ENCODE measurements at places on chromosomes 4 and X.

DNA sequence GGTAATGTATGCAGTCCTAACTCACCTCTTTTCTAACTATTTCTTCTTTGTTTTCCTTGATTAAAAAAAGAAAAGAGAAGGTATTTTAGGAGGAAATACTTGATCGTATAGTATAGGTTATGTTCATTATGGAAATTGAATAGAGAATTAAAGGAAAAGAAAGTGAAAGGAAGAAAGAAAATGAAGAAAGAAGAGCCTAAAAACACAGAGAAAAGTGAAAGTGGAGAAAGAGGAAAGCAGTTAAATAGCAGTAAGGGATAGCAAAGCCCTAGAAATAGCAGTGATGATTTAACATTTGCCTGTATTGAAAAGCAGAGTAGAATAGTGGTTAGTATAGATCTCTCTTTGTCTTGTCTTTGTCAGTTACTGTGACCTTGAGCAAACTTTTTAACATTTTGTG lies 37.0 kb downstream of the MRPL1 start:
- DNase-seq = no peak

DNA sequence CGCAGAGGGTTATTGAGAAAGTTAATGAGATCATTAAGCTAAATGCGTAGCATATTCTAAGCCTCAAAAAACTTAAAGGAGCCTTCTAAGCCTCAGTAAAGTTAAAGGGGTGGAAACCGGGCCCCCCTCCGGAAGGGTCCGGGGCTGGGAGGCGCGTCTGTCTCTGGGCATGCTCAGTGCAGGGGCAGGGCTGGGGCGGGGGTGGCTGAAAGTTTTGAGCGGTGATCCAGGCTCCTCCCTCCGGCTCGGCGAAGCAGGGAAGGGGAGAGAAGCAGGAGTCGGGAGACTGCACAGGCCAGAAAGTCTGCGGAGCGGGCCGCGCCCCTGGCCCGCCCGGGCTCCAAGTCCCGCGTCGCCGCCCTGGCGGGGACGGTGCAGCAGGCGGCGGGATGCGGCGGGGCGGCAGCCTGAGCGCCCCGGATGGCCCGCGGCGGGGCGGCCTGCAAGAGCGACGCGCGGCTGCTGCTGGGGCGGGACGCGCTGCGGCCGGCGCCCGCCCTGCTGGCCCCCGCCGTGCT lies at the start of gene EVC:
TSS of gene EVC (plus strand) at position 241 of the 518 bp plus-strand sequence. CDS start at position 421, 180 bp downstream.
- peak; percentile 32 for DNase-seq

DNA sequence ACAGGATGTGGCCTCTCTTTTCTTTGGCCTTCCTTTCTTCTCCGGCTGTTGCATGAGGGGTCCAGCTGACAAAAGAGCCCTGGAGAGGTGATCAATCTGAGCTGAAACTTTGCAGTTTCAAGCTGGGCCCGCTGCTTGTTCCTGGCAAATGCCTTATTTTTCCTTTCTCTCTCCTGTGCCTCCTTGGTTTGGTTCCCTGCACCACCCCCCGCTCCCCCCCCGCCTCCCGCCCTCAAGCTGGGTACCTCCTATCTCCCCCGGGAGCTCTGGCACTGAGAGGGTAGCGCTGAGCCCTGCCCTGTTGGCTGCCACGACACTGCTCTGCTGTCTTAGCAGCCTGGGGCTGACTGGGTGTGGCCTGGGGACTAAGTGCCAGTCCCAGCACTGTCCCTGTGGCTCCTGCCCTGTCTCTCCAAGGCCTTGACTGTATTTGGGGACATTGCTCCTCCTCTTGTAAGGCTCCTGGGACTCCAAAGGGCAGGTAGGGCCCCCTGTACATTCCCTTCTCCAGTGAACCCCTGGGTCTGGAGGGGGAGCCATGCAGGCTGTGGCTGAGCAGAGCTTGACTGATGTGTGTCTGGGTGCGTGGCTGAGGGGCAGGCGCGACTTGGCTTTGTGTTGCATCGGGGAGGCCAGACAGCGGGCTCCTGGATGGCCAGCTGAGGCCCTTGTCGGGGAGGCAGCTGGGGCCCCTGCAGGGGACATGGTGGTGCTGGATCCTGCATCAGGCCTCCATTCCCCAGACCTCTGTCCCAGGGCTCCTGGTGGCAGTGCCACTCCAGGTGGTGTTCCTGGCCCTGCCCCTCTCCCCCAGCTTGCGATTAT lies 1.1 kb downstream of the PLXNA3 start:
- peak; percentile 36 for DNase-seq

GRCh38 chrX:111098874-111099273 lies 2.9 kb downstream of the PAK3 start:
- peak; percentile 73 for DNase-seq

DNA sequence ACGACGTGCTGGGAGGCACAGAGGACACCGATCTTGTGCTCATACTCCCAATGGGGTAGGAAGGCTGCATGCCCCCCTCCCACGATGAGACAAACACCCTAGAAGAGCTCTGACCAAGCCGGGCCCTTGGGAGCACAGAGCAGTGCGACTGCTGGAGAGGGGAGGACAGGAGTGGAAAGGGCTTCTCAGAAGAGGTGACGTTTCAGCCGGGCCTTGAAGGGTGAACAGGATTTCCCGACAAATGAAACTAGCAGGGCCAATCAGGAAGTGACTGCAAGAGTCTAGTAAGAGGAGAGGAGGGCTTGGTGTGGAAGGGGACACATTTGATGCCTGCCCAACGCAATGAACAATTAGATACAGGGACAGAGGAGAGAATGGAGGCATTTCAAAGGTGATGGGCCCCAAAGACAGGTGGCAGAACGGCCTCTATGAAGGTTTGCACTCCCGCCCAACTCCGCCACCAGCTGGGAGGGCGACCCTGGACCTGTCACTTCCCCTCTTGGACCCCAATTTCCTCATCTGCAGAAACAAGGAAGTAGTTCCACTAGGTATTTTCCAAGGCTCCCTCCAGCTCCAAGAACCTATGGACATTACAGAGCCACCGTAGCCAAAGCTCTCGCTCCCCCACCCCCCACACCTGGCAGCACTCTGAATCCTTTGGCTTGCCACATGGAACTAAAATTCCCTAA lies 3.9 kb downstream of the HCFC1 start:
- DNase-seq = peak; percentile 53

GRCh38 chrX:2631743-2632532 lies 59.2 kb upstream of the CD99 start:
- no peak for DNase-seq

DNA sequence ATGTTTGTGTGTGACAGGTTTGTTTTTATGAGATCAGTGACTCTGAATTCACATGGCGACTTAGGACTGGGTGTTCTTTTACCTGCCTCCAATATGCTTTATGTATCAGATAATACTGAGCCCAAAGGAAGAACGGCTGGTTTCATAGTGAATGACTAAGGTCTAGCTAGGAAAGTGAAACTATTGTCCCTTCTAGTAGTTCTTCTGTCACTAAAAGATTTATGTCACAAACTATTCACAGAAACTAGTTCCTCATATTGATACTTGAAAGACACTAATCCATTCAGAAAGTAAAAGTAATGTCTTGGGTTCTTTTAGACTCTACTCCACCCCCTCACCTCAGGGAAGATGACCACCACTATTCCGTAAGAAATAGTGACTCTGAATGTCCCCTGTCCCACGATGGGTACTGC lies 81.7 kb downstream of the EGF start:
- no peak for DNase-seq

DNA sequence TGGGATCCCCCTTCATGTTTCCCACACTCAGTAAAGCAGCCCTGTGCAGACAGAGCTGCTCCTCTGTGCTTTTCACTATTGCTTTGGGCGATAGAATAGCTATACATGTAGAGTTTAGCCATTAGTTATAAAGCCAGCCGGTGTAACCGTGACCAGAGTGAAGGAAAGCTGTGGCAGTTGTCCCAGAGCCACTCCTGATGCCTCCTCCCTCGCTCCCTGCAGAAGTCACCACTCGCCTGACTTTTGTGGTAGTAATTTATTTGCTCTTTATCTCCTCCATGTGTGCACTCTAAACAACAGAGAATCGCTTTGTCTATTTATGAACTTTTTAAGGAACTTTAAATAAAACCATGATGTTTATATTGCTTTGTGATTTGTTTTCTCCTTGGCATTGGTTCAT lies 41.8 kb upstream of the WWC2 start:
- no peak for DNase-seq

GRCh38 chr4:106444557-106444956 lies 76.0 kb upstream of the GIMD1 start:
- DNase-seq = no peak

DNA sequence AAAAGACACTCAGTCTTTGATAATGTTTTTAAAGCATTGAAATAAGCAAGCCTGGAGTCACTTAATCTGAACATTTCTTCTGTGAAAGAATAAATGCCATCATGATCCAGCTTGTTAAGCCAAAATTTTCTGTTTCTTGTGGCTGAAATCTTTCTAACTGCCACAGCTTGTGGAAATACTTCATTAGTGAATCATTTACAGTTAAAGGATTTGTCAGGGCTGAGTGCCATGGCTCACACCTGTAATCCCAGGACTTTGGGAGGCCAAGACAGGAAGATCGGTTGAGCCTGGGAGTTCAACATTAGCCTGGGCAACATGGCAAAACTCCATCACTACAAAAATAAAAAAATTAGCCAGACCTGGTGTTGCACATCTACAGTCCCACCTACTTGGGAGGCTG lies 93.3 kb upstream of the PDE5A start:
- no peak for DNase-seq
